ENCODE measurements at places on chromosomes 3 and 15.

DNA sequence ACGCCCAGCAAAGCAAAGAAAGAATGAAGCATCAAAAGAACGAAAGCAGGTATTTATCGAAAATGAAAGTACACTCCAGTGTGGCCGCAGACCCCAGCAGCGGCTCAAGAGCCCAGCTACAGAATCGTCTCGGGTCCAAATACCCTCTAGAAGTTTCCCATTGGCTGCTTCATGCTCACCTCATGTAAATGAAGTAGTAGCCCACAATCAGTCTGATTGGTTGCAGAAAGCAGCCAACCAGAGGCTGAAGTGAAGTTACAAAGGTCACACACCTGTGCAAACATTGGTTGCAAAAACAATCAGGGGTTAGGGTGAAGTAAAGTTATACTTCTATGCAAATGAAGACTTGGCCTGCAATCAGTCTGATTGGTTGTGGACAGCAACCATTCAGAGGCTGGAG lies 32.0 kb downstream of the SV2B start:
- no peak for DNase-seq

DNA sequence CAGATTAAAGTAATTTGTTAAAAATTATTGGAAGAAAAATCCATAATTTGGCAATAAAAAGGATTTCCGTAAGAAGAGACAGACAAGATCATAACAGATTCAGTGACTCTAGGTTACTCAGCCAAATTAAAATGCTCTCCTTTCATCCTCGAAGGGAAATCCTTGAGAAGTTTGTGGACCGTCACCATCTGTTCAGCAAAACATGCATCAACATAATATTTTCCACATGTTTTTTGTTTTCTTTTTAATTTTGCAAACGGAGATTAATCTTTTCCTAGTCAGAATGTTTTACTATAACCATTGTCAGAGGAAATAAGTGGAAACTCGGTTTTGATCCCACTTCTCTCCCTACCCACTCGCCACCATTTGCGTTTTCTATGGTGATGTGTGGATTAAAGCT lies 128.3 kb downstream of the TMCO5A start:
- no peak for DNase-seq

DNA sequence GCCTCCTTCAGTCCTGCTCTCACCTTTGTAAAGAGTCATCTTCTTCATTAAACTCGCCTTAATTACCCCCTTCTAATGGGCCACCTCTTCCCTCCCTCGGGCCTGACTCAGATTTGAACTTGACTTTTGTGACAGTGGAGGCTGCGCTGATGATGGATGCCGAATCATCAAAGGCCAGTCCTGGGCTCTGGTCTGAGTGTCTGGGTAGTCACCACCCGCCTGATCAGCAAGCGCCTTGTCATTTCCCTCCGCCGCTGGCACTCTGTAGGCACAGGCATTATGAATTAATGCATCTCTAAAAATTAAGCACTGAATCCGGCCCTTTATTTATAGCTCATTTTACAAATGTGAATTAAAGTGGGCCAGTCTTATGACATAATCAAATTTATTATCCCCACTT lies 116.7 kb upstream of the PROK2 start:
- DNase-seq = no peak

DNA sequence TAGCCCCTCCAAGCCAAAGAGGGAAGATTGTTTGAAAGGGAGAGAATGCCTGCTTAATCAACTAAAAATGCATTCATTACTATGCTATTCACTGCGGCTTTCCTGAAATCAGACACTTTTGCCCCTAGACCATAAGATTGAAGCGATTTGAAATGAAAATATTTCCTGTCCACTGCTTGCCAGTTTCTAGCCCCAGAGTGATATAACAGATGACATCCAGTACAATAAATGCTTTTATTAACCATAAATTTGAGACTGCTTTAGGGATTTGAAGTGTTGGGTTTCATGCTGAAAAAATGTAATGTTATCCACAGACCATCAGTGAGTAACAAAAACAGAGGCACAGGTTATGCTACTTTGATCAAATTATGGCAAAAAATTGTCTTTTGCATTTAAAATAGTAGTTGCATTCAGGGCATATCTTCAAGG lies 14.1 kb downstream of the IL17RD start:
- DNase-seq = no peak

All from NCI-H2029 treated with DMSO at 0.1 percent for 48 hours (cell line).